Activated CD4-positive, alpha-beta T cell treated with anti-CD3 and anti-CD28 coated beads for 48 hours (primary cell): ENCODE measurements at places on chromosomes 5 and 9.

DNA sequence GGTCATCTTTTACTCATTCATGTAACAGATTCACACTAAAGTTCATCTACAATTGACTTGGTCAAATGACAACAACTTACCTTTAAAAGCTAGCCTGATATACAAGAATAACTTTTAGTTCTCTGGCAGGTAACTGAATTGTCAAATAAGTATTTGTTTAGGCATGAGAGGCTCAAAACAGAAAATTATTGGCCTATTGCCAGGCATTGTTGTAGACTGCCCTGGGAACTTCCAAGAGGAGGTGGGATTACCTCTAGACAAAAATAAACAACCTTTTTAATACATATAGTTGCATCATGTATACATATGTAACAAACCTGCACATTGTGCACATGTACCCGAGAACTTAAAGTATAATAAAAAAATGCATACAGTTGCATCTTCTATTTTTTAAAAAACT is 18.2 kb upstream of the SLCO4C1 start:
- no peak for DNase-seq

- DNase-seq: no peak
Measured at GRCh38 chr5:50697739-50698138, 31.3 kb downstream of the PARP8 start.

- no peak for DNase-seq
Measured at GRCh38 chr9:93380410-93381060, 71.0 kb upstream of the FAM120A start.

GRCh38 chr9:73845539-73845938 is 651.6 kb upstream of the RORB start:
- no peak for DNase-seq

- DNase-seq: no peak
Measured at GRCh38 chr5:137136991-137137632, 362.0 kb downstream of the SPOCK1 start.
